H7 (cell line): ENCODE measurements at places on chromosomes 12 and 14. TPM values are rescaled to one million over a fixed set of nuclear protein-coding genes. Genes with fewer than 3 reads are reported as not detected.

GRCh38 chr12:97275728-97276590, 186.6 kb upstream of the RMST start:
- peak; percentile 52 for DNase-seq

The GUCY2C gene
- 1.1 and 2.5 TPM in 2 replicates for total RNA-seq

- DNase-seq, result no peak
Observed at GRCh38 chr14:71183876-71184689, 276.8 kb downstream of the PCNX1 start.

GRCh38 chr14:32561520-32561919, 232.4 kb downstream of the AKAP6 start:
- no peak for DNase-seq

- peak; percentile 22 for DNase-seq
Observed at GRCh38 chr14:80996049-80996901, 40.9 kb downstream of the TSHR start.

The GALNT6 gene
- total RNA-seq, result 22.8 and 37.0 TPM in 2 replicates

DNA sequence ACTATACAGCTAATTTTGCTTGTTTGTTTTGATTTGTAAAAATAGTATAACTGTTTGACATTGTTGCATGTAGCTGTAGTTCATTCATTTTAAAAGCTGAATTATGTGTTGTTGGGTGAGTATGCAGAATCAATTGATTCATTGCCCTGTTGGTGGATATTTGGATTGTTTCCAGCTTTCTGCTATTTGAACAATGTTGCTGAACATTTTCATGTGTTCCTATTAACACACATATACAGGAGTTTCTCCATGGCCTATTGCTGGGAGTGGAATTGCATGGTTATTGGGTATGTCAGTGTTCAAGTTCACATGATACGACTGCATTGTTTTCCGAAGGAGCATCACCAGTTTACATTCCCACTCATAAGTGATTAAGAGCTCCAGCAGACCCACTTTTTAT, 75.3 kb downstream of the SRGAP1 start:
- DNase-seq, result no peak

The ANO4 gene
- total RNA-seq, result 1.3 and 1.7 TPM in 2 replicates

DNA sequence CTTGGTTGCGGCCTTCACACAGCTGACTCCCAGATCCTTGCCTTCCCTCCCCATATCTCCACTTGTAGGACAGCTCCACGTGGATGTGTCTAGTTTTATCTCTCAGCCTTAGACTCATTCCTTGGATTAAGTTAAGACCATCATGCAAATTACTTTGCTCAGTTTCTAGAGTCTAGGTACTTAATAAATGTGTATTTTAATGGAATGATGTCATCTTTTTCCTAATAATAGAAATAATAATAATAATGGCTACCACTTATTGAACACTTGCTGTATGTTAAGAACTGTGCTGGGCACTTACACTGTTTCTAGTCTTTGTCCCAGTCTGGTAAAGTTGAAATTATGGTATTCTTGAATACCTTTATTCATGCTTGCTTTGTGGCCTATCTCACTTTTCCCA, 37.5 kb downstream of the FBXW8 start:
- no peak for DNase-seq

GRCh38 chr14:77037938-77038568, 9.5 kb upstream of the IRF2BPL start:
- peak; percentile 53 for DNase-seq

GRCh38 chr14:69687606-69688298, 76.4 kb downstream of the SUSD6 start:
- DNase-seq, result no peak

DNA sequence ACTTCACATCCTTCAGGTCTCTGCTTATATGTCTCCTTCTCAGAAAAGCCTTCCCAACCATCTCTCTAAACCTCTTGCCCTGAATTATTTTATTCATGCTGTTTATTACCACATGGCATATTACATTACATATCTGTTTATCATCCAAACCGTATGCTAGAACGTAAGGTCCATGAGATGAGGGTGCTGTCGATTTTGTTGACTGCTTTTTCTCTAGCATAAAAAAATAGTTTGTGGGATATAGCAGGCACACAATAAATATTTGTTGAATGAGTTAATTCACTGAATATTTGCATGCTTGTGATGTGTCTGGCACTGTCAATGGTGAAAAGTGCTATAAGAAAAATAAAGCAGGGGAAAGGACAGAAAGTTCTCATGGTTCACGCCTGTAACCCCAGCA, 22.9 kb downstream of the SAMD4A start:
- no peak for DNase-seq

GRCh38 chr14:89040460-89041256, 216.2 kb downstream of the TTC8 start:
- DNase-seq, result peak; percentile 84
